ENCODE measurements at places on chromosomes 2 and 18.

DNA sequence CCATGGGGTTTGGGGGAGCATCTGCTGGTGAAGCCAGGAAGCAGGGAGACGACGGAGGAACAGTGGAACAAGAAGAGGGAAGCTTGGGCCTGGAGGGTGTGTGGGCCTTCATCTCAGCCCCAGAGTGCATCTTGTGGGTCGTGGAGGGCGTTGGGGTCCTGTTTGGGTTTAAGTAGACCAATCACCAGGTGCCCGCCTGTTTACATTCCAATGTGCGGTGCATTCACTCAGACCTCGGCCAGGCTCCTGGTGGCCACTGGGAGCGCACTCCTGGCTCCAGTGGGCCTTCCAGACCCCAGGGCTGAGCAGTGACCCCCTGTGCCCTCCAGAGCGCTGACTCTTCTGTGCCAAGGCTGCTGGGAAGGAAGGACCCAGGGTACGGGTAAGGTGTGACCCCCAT is 293.7 kb downstream of the NDUFA10 start:
- no peak for DNase-seq

GRCh38 chr2:216298719-216299495 is 73.4 kb downstream of the MARCHF4 start:
- DNase-seq: no peak

GRCh38 chr2:239444626-239445577 is 44.1 kb upstream of the HDAC4 start:
- peak; percentile 49 for DNase-seq

DNA sequence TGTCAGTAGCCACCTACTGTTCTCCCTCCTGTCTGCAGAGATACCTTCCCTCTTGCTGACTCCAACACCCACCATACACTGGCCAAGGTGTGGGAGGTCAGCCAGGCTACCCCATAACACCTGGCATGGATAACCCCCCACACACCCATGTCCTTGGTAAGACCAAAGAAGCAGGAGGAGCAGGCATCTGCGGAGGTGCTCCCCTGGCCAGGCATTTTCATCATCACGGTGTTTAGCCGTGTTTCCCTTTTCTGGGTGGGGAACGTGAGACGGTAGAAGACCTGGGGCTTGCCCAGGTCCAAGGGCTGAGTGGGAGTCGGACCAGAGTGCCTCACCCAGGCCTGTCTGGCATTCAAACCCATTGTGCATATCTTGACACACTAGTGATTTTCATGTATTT is 150.3 kb downstream of the SMAD7 start:
- no peak for DNase-seq

DNA sequence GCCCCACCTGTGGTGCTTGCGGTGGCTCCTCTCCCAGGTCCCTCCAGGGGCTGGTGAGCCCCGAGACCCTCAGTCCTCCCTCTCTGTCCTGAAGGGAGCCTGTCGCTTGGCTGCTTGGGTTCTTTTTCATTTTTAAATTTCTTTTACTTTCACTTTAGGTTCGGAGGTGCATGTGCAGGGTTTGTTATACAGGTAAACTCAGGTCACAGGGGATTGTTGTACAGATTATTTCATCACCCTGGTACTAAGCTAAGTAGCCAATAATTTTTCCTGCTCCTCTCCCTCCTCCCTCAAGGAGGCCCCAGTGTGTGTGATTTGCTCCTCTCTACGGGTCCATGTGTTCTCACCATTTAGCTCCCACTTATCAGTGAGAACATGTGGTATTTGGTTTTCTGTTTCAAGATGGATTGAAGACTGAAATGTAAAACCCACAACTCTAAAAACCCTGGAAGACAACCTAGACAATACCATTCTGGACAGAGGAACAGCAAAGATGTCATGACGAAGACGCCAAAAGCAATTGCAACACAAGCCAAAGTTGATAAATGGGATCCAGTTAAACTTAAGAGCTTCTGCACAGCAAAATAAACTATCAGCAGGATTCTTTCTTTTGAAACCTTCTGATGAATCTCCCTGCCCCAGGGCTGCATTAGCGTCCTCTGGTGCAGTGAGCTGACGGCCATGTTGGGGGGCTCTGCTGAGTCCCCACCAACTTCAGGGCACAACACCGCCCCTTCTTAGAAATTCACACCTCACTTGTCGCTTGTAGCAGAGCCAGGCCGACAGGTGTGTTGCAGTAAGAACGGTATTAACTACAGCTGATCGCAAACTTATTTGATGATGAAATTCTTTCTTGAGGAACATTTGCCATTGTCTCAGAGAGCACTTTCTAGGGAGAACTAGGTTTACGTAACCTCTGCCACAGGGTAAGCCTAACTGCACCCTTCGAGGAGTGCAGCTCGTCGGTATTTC is 135.3 kb downstream of the ZNF236 start:
- DNase-seq: no peak

DNA sequence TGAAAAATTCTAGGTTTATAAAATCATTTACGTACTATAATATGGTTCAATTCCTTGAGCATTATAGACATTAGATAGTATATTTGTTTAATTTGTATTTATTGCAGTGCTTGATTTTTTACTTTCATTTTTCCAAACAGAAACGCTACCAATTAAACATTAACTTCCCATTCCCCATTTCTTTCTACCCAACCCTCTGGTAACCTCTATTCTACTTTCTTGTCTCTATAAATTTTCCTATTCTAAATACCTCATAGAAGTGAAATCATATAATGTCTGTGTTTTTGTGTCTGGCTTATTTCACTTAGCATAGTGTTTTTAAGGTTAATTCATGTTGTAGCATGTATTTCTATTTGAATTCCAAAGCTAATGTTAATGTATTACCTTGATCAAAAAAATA is 11.6 kb upstream of the SLC39A10 start:
- no peak for DNase-seq

- DNase-seq: no peak
These were observed 95.9 kb upstream of the MBOAT2 start for GRCh38 chr2:9099341-9099751.

DNA sequence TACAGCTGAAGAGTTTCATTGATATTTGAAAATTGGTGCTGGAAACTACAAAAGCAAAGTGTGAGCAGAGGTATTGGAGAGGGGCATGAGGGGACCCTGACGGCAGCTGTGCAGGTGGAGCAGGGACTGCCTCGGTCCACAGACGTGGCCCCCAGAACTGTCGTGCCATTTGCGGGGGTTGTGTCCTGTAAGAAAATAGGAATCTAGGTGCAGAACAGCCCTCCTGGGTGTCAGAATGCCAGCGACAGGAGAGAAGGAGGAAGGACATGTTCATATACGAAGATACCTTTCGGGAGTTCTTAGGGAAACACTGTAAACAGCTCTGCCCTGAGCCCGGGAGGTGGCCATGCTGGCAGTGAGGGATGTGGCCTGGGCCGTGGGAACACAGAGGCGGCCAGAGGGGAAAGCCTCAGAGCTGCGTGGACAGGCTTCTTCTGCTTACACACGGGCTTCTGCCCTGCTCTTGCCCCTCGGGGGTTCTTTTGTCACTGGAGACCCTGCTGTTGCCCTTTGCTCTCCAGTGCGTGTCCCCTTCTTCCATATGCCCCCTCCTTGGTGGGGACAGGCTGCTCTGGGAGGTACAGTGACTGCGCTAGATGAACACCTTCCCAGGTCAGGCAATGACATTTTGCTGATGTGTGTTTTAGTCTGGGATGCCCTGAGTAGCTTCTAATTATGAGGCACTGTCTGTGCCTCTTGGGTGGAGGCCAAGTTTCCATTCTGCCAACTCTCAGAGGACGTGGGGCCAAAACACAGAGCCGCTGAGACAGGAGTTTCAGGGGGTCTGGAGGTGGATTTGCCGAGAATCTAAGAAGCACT is 81.9 kb upstream of the TXNDC2 start:
- DNase-seq: no peak

GRCh38 chr2:232910376-232910775 is 40.3 kb downstream of the SNORC start:
- DNase-seq: no peak

DNA sequence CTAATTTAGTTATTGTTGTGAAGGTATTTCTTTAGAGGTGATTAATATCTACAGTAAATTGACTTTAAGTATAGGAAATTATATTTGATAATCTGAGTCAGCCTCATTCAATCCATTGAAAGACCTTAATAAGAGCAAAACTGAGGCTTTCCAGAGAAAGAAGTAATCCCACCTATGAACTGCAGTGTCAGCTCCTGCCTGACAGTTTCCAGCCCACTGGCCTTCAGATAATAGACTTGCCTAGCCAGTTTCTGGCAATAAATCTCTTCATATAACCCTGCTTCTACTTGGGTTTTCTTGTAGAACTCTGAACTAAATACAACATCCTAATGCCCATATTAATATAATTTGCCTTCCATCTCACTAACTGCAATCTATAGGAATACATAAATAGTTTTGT is 437.9 kb upstream of the UBE2E3 start:
- no peak for DNase-seq

- DNase-seq: no peak
These were observed 98.9 kb upstream of the LGALSL start for GRCh38 chr2:64354857-64355680.

DNA sequence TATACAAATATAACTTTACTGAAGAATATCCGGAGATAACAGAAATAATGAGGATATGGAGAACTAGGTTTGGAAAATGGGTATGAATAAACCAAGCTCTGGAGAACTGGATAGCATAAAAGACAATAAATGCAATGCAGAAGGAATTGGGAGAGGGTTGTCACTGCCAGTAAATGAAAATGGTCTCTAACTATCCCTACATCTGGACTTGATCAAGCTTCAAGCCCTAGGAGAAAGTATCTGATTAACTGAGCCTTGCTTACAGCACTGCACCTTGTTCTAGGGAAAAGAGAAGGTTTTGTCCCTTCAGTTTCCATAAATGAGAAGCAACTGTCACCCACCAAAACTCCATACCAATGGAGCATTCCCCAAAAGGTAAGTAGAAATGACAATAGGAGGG is 514.6 kb upstream of the ZEB2 start:
- DNase-seq: no peak

GRCh38 chr2:216665717-216666116 is 29.6 kb downstream of the IGFBP5 start:
- peak; percentile 49 for DNase-seq

DNA sequence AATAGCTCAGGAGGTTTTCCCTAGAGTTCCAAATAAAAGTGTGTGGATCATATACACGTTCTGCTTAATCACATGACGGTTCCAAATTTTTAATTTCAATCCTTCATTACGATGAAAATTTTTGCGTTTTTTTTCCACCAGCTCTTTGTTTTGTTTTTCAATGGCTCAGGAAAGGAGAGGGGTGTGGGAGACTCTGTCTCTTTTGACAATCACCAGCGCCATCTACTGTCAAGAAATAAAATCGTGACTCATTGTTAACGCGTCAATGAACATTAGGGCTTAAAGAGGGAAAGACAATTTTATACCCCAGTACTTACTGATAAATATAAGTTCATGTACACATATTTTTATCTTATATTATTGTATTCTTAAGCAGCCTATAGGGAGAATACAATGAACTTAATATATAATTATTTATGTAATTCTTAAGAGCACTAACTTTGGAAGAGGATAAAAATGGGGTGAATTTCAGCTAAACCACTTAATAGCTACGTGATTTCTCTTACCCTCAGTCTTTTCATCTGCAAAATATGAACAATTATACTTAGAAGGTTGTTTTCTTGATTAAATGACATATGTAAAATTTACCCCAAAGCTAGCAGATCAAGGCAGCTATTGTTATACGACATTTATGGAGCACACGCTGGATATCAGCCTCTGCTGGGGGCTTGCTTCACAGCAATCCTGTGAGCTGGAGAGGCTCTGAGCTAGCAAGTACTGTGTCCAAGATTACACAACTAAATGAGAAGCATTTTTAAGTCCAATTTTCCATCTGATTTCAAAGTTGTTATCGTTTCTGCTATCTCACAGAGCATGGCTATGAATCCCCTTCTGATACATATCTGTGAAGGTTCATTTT is 47.4 kb upstream of the RMDN2 start:
- no peak for DNase-seq

- no peak for DNase-seq
These were observed 174.9 kb downstream of the LAMA1 start for GRCh38 chr18:6942742-6943141.

- DNase-seq: no peak
These were observed 30.5 kb downstream of the ZAP70 start for GRCh38 chr2:97743913-97744312.

GRCh38 chr2:130920415-130921163 is 83.9 kb downstream of the ARHGEF4 start:
- peak; percentile 82 for DNase-seq

DNA sequence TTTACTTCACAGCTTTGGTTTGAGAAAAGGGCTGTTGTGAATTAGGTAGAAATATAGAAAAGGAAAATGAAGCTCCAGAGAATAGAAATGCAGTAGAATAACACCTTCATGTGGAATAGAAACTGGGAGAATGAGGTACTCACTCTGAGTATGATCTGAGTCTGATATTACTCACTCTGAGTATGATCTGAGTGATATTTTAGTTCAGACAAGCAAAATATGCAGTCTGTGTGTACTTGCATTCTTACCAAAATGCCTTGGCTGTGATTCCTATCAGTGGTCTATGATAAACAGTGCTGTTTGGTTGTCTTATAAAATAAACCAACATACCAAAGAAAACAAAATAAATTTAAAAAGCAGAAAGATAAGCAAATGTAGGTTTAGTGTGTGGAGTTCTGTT is 487.6 kb downstream of the THSD7B start:
- no peak for DNase-seq

DNA sequence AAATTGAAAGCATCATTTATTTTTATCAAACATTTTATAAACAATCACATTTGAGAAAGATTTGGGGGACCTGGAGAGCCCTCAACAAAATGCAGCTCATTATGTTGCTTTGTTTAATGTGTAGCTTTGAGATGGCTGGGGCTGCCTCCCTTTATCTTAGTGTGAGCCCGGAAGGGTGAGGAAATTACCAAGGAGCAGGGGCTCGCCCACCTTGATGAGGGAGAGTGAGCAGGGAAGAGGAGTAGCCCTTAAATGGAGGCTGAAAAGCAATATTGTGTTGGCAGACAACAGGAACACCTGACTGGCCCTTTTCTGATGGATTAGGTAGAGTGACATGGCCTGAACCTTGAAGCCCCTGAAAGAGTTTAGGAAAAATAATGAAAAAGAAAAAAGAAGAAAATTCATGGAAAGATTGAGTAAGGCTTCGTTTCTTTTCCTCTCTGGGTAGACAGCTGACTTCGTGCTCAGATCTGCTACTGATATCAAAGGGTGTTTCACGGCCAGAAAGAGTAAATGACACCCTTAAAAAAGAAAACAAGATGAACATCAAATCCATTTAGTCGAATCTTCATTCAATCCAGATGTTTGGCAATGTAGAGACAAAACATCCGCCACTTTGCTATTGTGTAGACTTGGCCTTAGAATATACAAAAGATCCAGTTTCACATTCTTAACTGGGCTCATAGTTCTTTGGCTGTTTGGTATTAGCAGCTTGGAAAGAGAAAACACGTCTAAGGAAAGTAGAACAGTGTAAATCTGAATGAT is 206.5 kb upstream of the TCF4 start:
- no peak for DNase-seq

DNA sequence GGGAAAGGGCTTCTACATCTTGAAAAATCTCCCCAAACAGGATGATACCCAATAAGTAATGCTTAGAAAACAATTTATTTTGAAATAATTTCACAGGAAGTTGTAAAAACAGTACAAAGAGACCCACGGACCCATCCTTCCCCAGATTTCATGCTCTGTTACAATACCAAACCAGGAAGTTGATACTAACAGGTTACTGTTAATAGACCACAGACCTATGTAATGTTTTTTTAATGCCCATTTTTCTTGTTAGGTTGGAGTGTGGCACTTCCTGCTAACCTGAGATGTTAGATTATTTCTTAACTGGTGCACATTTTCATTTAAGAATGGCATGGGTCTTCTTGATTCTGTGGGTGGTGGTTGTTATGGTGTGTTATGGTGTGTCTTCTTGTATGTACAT is 21.4 kb upstream of the MGAT5 start:
- DNase-seq: no peak
